Thyroid gland (tissue), 4 donors: ENCODE measurements at places on chromosomes 5 and 9.

DNA sequence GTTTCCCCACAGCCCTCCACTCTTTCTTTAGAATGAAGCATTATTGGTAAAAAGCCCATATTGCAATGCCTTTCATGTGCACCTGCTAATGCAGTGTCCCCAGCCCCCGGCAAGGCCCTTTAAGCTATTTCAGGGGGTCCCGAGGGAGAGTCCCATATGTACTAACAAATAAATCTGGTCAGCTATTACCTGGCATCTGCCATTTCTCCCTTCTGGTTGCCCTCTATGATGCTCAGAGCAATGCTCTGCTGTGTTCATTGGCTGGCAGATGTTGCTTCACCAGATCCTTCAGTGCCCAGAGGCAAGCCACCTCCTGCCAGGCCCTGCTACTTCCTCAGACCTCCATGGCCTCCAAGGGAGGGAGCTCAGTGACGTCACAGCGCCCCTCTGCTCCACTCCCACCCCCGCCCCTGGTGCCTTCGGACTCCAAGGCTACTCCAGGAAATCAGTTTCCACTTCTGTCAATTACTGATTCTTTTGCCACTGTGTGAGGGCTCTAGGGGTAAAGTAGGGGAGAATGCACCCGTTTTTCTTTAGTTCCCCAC, 201.1 kb upstream of the GLRA1 start:
- H3K4me3 ChIP-seq: no peak overlapping the region
- no peak overlapping the region for H3K27ac ChIP-seq
- H3K4me1 ChIP-seq: peaks cover 26% of the 10 kb centered on the region
- H3K36me3 ChIP-seq: no peaks in the 10 kb centered on the region

DNA sequence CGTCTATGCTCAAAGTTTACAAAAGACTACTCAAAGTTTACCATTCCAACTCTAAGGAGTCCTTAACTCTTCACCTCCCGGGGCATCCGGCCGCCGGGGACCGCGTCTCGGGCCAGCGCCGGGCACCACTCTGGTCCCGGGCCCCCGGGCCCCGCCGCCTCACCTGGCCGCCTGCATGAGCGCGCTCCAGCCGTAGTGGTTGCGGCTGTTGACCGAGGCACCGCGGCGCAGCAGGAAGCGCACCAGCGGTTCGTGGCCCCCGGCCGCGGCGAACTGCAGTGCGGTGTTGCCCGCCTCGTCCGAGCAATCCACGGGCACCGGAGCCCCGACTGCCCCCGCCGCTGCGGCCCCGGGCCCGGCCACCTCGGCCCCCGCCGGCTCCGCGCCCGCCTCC, 388 bp downstream of the ANKS6 start:
- H3K4me1 ChIP-seq: peaks cover 36% of the 10 kb centered on the region
- H3K27ac ChIP-seq: peak overlapping the region; percentile 81
- H3K4me3 ChIP-seq: no peak overlapping the region
- peak; percentile 62 for DNase-seq
- H3K27me3 ChIP-seq: no peaks in the 10 kb centered on the region

DNA sequence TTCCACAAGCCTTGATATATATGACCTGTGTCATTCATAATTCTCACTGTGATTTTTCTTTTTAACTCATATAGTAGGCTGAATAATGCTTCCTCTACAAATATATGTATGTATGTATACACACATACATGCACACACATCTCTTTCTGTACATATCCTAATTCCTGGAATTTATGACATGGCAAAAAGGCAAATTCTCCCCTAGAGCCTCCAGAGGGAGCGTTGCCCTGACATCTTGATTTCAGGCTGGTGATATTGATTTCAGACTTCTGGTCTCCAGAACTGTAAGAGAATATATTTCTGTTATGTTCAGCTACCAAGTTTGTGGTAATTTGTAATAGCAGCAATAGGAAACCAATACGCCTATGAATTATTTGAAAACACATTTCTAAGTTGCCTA, 166.6 kb upstream of the GAS1 start:
- H3K4me3 ChIP-seq: no peak overlapping the region
- H3K36me3 ChIP-seq: no peaks in the 10 kb centered on the region
- peaks cover 9% of the 10 kb centered on the region for H3K4me1 ChIP-seq
- no peaks in the 10 kb centered on the region for H3K27me3 ChIP-seq
- no peak for DNase-seq

GRCh38 chr9:112605963-112606699, 111.8 kb downstream of the INIP start:
- no peak overlapping the region for H3K27ac ChIP-seq
- H3K4me1 ChIP-seq: no peaks in the 10 kb centered on the region
- no peak for DNase-seq
- no peaks in the 10 kb centered on the region for H3K36me3 ChIP-seq

DNA sequence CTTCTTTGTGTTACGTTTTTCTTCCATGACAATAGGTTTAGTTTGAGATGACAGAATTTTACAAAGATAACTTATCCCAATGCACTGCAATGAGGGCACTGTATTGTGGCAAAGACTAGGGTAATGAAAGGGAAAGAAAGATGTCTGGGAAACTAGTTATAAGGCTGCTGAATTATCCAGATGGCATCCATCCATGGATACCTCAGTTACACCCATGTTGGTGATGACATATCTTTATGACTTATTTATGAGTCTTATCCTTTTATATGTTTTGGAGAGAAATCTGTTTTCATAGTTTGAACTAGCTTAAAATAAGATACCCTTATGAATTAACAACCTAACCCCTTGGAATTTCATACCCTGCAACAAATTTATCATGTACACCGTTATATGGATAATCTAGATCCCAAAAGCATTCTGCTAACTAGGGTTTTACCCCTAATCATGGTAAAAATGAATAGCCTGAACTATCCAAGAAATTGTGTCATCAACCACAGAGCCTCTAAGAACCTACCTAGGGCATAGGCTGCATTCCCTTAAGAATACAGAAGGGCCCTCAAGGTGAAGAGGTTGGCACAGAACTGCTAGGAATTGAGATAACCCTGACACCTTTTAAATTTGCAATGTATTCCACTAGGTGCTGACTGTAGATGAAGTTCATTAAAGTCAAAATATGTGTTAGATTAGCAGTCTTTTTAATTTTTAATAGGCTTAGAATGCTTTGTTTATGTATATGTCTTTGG, 49.5 kb upstream of the RORB start:
- H3K36me3 ChIP-seq: no peaks in the 10 kb centered on the region
- no peak for DNase-seq
- H3K27me3 ChIP-seq: no peaks in the 10 kb centered on the region
- no peak overlapping the region for H3K4me3 ChIP-seq
- H3K4me1 ChIP-seq: no peaks in the 10 kb centered on the region

DNA sequence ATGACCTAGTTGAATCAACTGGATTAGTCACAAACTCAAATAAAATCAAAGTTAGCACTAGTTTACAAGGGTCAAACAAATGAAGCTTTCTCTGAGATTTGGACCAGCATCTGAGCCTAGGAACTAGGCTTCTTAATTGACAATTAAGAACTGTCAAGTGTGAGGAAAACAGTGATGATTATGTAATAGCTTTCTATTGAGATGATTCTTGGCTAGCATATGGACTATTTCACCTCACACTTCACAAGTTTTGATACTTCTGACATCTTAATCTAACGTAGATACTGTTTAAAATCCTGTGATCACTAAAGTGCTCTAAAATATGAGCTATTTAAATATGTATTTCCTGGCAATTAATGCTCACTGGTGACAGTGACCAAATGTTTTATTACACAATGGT, 542.9 kb downstream of the EFNA5 start:
- H3K27me3 ChIP-seq: no peaks in the 10 kb centered on the region
- no peak overlapping the region for H3K27ac ChIP-seq
- DNase-seq: no peak
- no peak overlapping the region for H3K4me3 ChIP-seq
- no peaks in the 10 kb centered on the region for H3K36me3 ChIP-seq
- no peaks in the 10 kb centered on the region for H3K4me1 ChIP-seq

DNA sequence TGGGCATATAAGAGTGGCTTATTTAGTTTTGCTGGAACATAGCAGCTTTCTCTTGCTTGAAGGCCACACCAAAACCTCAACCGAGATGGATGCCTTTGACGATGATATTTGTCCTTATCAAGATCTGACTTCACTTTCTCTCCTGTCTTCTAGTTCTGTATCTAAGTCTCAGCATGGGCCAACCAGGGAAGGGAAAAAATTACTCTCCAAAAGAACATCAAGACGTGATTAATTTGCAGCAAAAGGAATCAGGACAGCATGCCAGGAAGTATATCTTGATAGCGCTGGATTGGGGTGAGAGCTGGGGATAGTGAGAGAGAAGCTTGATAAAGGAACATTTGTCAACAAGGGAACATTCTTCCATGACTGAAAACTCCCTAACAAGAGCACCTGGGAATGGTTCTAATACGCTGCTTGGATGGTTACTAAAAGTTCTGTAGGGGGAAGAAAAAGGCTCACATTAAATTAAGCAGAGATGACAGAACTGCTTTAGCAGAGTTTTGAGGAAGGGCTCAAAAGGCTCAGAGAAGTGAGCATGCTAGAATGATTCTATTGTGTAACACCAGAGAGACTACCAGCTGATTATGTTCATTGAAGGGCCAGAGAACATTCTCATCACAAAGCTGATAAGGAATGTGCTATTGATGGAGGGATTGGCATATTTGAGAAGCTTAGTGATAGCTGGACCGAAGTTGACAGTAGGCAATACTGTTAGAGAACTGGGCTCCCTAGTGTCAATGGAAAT, 21.6 kb upstream of the ANXA1 start:
- peaks cover 7% of the 10 kb centered on the region for H3K4me1 ChIP-seq
- H3K36me3 ChIP-seq: no peaks in the 10 kb centered on the region
- no peak overlapping the region for H3K4me3 ChIP-seq
- DNase-seq: no peak
- H3K27ac ChIP-seq: no peak overlapping the region
